ENCODE measurements at places on chromosomes 1 and 21.

- DNase-seq = no peak
These were observed 33.1 kb downstream of the LRRC71 start for GRCh38 chr1:156953571-156953970.

DNA sequence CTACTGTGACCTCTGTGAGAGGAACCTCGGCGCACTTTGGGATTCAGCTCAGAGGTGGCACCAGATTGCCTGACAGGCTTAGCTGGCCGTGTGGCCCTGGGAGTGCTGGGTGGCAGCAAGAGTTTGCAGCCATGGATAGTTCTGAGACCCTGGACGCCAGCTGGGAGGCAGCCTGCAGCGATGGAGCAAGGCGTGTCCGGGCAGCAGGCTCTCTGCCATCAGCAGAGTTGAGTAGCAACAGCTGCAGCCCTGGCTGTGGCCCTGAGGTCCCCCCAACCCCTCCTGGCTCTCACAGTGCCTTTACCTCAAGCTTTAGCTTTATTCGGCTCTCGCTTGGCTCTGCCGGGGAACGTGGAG lies 67.5 kb downstream of the DISC1 start:
- no peak for DNase-seq

DNA sequence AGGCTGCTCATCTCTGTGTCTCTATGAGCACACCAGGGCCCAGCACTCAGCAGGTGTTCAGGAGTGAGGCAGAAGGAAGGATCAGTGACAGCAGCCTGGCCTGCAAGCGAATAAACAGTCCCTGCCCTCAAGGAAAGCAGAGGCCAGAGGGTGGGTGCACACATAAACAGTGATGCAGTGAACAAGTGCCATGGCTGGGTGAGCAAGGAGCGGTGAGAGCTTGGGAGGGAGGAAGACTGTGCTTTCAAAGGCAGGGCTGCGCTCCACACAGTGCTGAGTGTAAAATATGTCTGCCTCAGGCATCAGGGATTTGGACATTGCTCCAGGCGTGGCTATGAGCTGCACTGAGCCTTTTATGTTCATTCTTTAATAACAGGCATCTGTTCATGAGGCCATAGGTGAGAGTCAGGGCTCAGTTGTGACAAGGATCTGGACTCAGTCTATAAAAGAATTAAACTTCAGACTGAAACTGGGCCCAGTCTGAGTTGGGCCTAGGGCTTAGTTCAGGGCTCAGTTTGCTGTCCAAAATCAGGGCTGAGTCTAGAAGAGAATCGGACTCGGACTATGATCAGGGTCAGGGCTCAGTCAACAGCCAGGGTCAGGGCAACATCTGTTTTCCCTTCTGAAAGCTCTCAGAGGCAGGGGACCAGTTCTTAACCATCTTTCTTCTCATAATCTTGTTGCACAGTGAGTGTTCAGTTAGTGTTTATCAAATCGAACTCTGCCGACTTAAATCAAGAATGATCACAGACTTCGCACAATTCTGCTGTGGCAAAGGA lies 213.7 kb downstream of the FOXD2 start:
- DNase-seq = no peak

GRCh38 chr1:29855561-29856160 lies 619.3 kb downstream of the PTPRU start:
- no peak for DNase-seq

DNA sequence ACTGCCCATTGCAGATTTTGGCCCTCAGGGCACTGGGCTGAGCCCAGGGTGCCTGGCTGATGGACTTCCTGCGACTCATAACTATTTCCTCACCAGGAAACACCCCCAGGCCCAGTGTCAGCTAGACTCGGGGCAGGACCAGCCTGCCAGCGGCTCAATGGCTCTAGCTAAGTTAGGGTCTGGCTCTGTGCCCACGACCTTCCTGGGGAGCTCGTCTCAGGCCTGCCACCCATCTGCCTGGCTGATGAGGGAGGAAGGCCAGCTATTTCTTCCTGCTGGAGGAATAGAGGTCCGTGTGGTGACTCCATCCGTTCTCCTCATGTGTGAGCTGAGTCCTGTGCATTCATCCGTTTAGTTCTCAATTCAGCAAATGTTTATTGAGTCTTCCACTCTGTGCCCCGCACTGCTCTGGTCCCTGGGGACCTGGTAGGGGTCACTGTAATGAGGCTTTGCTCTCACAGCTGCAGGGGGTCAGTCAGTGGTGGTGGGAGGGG lies 44.5 kb downstream of the KIRREL1 start:
- DNase-seq = no peak

- no peak for DNase-seq
These were observed 38.7 kb downstream of the RGS5 start for GRCh38 chr1:163163881-163164582.

GRCh38 chr1:3321559-3322449 lies 132.7 kb upstream of the ARHGEF16 start:
- no peak for DNase-seq

GRCh38 chr1:143497374-143497747 lies 474.4 kb downstream of the FAM72C start:
- DNase-seq = no peak

GRCh38 chr1:158028969-158029368 lies 35.5 kb downstream of the KIRREL1 start:
- DNase-seq = no peak

DNA sequence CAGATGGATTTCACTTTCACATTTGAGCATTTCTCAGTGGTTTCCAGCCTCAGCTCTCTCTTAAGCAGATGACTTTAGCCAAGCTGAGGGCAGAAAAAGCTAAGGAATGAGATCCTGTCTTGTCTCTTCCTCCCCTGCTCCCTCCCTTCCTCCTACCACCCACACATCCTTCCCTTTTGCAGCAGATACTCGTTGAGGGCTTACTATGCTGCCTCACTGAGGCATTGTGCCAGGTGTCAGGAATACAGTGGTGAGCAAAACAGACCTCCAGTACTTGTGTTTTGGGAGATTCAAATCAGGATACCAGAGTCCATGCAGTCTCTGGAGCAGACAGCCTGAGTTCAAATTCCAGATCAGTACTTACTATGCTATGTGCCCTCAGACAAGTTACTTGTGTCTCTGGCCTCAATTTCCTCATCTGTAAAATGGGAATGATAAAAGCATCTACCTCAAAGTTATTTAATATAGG lies 43.2 kb downstream of the KIF26B start:
- DNase-seq = no peak

- no peak for DNase-seq
These were observed 344.4 kb downstream of the KCTD3 start for GRCh38 chr1:215911406-215911968.

- DNase-seq = no peak
These were observed at the start of gene ERVH48-1 for GRCh38 chr21:42925114-42925926. Gene ERVH48-1, minus strand, starts transcription at chr21:42925630. Its CDS starts 6,624 bp downstream, at chr21:42919006.

GRCh38 chr1:9589719-9590157 lies 1.0 kb downstream of the TMEM201 start:
- DNase-seq = no peak

- DNase-seq = no peak
These were observed 59.0 kb downstream of the BRINP2 start for GRCh38 chr1:177229781-177230180.

DNA sequence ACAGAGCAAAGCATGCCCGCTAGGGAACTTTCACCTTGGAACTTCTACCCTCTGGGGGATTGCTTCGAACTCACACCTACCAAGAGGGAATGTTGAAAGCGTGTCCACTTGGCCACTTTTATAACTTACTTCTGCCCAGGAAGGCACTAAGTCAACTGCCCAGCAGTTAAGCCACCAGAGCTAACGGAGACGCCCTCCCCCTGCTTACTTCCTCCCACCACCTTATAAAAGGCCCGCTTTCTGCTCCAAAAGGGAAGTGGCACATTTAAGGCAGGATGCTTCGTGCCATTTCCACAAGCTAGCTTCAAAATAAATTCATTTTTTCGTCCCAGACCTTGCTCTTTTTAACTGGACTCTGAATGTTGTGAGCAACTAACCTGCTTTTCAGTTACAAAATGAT lies 3.2 kb upstream of the AK2 start:
- no peak for DNase-seq

DNA sequence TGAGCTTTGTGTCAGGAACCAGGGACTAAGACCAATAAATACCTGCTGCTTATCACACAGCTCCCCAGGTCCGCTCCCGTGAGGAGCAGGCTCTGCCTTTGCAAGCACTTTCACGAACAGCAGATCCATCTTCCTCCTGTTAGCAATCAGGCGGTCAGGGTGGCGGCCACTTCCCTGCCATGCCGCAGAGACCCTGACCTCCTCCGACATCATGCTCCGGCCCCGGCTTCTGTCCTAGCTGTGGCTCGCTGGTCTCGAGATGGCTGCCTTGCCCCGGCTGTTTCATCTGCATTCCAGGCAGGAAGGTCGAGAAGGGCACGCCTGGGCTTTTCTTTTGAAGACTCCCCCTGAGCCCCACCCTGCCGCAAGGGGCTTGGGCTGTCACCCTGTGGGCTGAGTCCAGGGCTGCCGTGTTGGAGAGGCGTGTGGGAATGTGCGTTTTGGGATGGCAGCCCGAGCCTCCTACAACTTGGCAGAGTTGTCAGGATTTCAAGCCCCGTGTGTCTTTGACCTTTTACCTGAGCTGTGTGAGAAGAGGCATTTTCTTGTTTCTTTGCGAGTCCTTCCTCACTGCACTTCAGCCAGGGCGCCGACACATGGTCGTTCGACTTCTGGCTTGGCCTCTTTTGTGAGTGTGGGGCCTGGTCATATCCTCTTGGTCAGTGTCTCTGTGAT lies 59.5 kb downstream of the AGPAT3 start:
- no peak for DNase-seq

DNA sequence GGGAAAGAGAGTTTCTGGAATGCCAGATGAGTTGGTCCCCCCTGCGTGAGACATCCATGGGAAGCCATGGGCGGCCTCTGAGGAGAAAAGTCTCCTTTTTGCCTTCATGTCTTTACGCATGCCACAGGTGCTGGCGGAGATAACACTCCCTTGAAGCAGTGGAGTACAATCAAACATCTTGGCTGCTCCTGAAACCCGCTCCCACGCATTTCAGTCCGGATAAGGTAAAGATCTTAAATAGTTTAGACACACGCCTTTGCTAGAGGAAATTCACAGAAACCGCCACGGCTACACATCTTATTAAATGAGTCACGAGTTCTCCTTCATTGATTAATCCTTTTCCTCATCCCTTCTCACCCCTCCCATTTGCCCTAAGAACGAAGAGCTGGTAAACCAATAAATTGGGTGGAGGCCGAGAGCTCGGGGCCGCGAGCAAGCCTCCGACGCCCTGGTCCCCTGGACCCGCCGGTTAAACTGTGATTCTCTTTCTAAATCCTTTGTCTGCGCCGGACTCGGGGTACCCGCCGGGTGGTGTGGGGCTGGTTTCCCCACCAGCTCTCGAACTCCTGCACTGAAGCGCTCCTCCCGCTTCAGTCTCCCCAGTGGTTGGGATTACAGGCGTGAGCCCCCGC lies 6.6 kb upstream of the ZNF669 start:
- DNase-seq = no peak

DNA sequence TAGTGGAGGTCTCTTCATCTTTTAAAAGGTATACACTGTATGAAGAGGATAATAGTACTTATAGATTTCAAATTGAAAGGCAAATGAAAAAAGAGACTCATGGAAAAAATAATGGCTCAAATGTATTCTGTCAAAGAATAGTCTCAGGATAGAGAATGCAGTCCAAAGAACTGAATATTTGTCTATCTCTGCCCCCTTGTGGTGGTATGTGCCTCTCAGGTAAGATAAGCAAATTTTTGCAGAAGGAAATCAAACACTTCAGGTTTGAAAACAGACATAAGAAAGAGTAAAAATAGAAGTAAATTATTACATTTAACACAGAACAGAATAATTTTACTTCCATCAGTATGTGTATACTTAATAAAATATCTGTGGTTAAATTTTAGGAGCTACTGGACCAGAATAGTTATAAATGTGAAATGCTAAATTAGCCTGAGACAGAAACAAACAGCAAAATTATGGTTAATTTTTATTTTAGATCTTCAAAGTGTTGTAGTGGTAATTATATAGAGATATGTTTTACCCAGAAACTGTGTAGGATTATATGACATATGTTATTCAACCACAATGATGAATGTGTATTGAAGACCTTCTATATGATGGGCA lies 164.4 kb upstream of the PALMD start:
- DNase-seq = no peak

GRCh38 chr1:151912973-151913372 lies 3.7 kb upstream of the THEM4 start:
- no peak for DNase-seq

- DNase-seq = no peak
These were observed 55.5 kb upstream of the TLR5 start for GRCh38 chr1:223198628-223198965.

DNA sequence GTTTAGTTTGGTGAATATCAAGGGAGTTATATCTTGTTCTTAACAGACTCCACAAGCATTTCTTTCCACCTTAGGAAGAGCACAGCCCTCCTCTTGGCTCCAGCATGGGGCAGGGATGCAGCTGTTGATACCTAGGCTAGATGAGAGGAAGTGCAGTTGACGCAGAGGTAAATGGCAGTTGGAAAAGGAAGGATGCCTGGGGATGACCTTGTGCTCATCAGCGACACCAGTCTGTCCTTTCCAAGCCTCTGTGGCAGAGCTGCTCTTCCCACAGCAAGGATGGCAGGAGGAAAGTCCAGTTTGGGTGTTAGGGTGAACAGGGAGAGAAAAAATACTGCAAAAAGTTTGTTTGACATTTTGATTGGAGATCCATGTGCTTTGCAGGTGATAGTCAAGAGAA lies 6.2 kb downstream of the PROX1 start:
- DNase-seq = no peak

GRCh38 chr21:29029524-29029923 lies 5.1 kb downstream of the USP16 start:
- DNase-seq = no peak

GRCh38 chr1:68178821-68179490 lies 53.4 kb downstream of the WLS start:
- no peak for DNase-seq

GRCh38 chr1:12629511-12629956 lies 11.5 kb upstream of the DHRS3 start:
- no peak for DNase-seq

DNA sequence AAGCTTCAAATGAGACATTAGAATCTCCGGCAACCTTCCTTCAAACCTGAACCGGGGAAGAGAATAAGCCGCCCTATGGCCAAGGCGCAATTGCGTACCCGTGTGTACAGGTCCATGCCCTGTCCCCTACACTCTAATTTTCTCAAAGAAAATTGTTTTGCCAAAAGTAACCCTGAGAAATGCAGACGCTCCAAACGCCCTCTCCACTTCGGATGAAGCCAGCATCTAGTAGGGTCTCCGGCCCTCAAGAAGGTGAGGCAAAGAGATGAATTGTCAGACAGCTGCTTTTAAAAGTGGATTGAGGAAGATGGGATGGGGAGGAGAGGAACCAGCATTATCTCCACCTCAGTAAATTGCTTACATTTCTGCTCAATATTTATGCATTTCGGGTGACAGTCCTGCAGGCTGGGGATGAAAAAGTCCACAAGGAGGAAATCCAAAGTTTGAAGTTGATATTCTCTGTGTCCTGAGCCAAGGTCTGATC lies 630 bp upstream of the LHX9 start:
- DNase-seq = no peak

- no peak for DNase-seq
These were observed 87.4 kb downstream of the GLUL start for GRCh38 chr1:182304218-182304617.

- DNase-seq = no peak
These were observed 90.4 kb downstream of the SLC30A10 start for GRCh38 chr1:219837994-219838294.
